ENCODE measurements at places on chromosomes 16 and 17.

GRCh38 chr17:17028878-17029535 is 13.2 kb upstream of the MPRIP start:
- no peak for DNase-seq

GRCh38 chr16:23434380-23434779 is 18.6 kb downstream of the COG7 start:
- DNase-seq: no peak

GRCh38 chr17:48995304-48995973 is 1.7 kb upstream of the IGF2BP1 start:
- DNase-seq: no peak

- DNase-seq: no peak
These were observed 27.7 kb downstream of the DHRS7C start for GRCh38 chr17:9763643-9764042.

DNA sequence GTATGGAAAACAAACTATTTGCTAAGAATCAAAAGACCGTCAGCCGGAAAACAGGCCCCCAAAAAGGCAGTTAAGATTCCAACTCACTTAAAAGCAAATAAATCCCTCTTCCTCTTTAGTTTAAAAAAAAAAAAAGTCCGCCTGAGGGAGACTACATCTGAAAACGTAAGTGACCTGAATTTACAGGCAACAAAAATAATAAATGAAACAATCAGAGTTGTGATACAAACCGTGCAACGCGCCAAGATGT is 1.1 kb downstream of the KANSL1 start:
- no peak for DNase-seq

- no peak for DNase-seq
These were observed 7.3 kb upstream of the CMTM3 start for GRCh38 chr16:66596986-66597848.

GRCh38 chr17:17509601-17510425 is 13.6 kb upstream of the RASD1 start:
- DNase-seq: no peak

- no peak for DNase-seq
These were observed 5.4 kb upstream of the CSNK1D start for GRCh38 chr17:82278786-82279391.

GRCh38 chr16:14284930-14285512 is 213.9 kb downstream of the MRTFB start:
- no peak for DNase-seq

GRCh38 chr17:31431098-31431851 is 39.8 kb downstream of the RAB11FIP4 start:
- DNase-seq: no peak

- DNase-seq: no peak
These were observed 12.6 kb upstream of the UQCRC2 start for GRCh38 chr16:21940570-21940969.

DNA sequence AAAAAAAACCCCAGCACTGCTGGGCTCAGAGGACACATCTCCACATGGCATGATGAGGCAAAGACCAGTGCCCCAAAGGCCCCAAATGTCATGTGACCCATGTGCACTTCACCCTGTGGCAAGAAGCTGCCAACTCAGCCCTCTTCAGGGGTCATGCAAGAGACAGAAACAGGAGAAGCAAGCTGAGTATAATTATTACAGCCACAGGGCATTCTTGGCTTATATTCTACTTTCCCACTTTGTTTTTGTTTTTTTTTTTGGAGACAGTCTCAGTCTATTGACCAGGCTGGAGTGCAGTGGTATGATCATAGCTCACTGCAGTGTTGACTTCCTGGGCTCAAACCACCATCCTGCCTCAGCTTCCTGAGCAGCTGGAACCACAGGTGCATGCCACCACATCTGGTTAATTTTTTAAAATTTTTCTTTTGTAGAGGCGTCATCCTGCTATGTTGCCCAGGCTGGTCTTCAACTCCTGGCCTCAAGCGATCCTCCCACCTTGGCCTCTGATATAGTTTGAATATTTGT is 32.7 kb upstream of the LITAF start:
- DNase-seq: no peak

DNA sequence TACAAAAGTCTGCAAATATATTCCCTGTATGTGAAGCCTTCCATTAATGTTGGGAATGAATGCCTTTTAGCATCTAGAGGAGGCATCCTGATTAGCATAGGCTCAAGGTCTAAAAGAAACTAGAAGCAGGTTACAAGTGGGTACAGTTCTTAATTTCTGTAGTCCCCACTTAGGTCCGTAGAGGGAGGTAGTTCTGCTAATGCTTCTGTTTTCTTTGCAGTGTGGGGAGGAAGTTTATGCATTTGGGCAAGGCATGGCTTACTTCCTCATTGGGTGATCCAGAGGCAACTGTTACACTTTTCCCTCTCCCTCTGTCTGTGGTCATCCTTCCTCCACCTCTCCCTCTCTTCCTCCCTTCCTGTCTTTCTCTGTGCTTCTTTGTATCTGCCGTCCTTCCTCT is 108.4 kb upstream of the ZKSCAN2 start:
- no peak for DNase-seq

GRCh38 chr17:7313088-7313889 is 1.9 kb downstream of the GPS2 start:
- DNase-seq: no peak

DNA sequence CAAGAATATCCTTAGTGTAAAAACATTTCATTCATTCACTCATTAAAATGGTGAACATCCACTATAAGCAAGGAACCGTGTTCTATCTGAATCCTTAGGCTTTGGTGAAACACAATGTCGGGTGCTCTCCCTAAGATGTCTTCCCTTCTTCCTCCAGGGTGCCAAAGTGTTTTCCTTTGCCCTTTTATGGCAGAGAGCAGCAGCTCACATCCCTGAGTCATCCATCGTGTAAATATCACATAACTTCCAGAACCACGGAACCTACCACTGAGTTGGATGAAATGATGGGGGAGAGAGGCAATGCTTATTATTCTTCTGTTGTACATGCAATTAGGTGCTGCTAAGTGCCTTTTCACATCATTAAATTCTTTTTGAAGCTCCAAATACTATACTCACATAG is 50.2 kb downstream of the DNAH3 start:
- DNase-seq: no peak

DNA sequence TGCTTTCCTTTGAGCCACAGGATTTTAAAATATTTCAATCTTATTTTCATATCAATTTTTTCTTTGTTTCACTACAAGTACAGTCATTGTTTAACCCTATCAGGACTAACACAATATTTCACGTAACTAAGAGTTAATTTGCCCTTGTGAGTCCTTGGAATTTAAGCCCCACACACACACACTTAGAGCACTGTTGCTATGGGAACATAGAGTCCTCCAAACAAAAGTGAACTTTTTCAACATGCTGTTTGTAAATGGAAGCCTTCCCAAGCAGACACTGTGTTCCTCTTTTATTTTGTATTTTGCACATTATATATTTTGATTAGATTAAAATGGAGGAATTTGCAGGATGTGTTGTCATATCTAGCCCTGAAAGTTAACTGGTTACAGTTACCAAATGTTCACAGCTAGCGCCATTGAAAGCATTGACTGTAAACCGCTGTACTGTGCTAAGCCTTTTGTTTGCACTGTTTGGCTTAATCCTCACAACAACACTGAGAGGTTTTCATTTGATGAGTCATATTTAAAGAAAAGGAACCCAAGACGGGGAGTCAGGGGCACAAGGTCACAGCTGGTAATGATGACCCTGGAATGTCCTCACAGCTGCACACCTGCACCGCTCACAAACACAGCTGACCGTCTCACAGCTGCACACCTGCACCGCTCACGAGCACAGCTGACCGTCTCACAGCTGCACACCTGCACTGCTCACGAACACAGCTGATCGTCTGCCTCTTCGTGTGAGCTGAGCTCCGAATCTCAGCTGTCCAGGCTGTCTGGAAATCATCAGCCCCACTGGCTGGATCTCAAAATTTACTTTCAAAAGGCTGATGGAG is 6.3 kb downstream of the HSBP1 start:
- DNase-seq: no peak

DNA sequence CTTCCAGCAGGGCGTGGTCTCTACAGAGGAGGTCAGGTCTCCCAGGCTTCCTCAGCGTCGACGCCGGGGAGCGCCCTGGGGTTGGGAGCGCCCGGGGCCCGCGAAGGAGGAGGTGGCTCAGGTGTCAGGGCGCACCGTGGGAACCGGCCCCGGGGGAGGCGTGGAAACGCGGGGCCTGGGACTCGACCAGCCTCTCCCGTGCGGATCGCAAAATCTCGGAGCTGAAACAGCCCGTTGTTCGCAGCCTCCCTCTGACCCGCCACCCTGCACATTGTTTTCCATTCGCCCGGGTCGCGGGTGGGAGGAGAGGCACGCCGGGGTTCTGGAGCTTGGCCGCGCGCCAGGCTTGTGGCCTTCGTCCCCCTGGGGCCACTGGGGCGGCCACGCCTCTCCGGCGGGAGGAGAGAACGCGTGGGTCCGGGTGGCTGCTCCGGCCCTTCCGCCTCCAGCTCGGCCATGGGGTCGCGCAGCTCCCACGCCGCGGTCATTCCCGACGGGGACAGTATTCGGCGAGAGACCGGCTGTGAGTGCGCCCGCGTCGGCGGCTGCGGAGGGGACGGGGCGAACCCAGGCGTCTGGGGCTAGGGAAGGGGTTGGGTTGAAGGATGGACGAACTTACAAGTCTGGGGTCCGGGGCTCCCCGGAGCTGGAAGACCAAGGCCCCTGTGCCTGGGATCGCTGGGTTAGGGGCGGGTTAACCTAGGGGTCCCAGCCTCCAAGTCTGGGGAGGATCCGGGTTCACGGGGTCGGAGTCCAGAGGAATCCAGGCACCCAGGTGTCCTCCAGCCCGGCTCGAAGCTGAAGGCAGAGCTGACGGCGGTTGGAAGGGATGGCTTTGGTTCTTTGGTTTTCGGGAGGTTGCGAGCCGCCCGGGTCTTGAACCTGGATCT is at the start of gene CHP2:
CHP2 (plus strand) TSS at position 433 of the 890 bp plus-strand sequence; CDS start at position 457, 24 bp downstream.
- no peak for DNase-seq

DNA sequence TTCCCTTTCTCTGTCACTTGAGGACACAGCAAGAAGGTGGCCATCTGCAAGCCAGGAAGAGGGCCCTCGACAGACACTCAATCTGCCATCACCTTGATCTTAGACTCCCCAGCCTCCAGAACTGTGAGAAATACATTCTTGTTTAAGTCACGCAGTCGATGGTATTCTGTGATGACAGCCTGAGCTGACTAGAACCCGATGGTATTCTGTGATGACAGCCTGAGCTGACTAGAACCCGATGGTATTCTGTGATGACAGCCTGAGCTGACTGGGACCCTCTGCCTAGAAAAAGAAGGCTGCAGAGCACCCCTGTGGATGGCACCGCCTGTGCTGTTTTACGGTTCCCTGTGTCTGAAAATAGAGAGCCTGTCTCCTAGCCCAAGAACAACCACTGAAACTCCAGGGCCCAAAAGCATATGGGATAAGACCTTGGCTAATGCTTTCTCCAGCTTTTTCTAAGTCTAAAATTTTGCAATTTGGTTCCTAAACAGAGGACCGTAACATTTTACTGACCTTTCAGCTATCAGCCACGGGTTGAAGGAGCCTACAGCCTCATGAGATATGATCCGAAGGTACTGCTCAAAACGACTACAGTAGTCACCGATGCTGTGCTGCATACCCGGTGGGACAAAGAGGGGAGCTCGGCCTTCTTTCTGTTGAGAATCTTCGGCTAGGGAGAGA is 33.1 kb upstream of the PITPNM3 start:
- DNase-seq: no peak

DNA sequence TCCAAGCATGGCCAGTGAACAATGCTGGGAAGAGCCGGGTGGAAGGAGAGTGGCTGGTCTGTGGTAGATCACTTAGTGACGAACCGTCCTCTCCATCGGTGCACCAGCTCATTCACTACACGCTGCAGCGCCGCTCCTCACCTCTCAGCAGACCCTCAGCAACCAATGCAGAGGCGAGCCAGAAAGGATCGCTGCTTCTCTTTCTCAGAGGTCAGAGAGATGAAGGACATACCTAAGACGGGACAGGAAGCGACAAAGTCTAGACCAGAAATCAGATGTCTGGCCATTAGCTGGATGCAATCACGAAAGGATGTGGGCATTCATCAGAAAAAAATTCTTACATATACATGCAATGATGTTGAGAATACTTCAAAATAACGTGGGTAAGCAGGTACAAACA is 26.9 kb downstream of the NSMCE1 start:
- no peak for DNase-seq

DNA sequence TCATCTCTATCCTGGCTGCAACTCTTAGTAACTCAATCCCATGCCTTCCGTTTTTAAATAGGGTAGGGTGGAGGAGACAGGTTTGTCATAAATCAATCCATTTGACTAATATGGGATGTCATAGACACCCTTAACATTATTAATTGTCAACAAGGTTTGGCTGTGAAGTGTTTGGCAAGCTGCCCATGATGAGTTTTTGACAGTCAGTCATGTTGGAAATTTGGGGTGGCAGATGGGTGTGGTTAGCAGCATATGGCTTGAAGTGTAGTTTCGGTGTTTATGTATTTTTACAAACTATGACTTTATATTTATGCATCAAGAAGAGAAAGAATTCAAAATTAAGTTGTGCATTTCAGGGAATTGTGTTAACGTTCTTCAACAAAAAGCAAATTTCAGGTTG is 221.8 kb upstream of the CDH5 start:
- no peak for DNase-seq

DNA sequence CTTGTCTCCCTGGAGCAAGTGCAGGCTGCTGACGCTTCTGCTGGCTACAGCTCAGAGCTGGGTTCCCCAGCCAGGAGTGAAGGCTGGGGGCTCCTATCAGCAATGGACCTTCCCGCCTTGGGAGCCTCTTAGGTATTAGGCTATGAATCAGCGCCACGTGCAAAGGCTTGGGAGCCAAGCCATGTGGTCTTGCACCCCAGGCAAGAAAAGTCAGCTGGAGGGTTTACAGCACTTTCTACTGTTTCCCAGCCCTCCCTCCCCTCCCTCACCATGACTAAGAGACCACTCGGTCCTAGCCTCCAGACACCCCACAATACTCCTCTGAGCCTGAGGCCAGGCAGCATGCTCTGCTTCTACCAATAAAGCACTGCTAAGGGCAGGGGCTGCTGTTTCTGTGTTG is 12.3 kb downstream of the EPX start:
- no peak for DNase-seq
